GM04503 (cell line): ENCODE measurements at places on chromosomes 2 and 18.

DNA sequence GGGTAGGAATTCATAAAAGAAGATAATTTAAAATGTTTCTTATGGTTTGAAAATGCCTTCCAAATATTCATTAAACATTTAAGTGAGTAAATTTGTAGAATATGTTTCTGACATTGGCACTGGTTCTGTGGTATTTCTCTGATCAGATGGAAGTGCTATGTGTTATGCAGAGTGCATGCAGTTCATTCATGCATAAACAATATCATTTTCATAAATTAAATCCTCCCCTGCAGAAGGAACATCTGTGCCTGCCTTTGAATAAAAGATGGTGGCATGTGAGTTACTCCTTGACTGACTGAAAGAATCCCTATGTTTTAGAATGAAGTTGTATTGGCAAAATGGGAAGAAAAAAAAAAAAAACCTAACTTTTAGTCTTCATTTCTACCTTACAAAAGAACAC is 5.9 kb downstream of the NEUROD1 start:
- no peak for DNase-seq

DNA sequence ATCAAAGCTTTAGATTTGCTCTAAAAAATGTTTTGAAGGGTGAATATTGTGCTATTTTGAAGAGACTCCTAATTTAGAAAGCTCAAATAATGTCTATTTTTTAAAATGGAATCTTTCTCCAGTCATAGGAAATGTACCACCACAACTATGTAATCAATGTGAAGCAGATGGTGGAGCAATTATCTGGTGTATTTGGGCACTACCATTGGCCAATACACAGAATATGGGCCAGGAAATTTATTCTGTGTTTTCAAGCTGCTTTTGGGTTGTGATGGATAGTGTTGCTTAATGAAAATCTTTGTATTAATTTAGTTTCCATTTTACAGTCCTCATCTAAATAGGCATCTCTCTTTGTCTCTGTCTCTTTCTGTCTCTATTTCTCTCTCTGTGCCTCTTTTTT is 17.1 kb upstream of the VWC2L start:
- no peak for DNase-seq

DNA sequence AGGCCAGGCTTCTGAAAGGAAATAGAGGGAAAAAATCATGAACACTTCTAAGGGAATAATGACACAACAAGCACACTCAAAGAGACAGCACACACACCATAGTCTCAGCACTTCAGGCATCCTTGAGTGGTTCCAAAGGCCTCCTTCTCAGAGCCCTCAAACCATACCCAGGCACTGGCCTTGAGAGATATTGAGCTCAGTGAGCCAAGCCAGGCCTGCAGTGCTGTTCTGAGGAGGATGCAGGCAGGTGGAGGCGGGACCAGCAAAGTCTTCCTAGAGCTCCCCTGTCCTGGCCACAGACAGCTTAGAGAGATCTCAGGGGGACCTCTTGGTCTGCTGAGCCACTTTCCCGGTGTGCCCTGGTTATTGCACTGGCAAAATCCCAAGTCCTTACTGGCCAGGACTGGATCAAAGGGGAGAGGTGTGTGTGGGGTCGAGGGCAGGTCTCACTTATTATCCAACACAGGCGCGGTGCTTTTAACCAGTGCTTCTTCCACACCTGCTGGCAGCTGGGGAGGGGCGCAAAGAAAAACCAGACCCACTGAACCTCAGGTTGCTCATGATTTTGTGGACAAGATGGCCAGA is 86.8 kb upstream of the HAAO start:
- no peak for DNase-seq

DNA sequence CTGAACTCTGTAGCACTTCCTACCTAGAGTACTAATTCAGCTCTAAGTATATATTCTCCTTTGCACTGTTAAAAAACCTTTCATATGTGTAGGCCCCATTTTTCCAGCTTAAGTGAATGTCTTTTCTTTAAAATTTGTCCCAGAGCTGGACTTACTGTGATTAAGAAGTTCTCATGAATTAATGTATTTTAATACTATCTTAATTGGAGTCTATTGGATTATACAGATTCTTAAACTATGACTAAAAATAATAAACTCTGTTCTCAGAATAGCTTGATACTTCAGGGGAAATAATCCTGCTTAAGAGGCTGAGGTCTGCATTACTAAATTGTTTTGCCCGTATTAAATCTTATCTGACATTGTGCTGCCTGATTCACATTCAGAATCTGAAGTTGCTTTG is 223.3 kb downstream of the RIT2 start:
- DNase-seq: no peak

DNA sequence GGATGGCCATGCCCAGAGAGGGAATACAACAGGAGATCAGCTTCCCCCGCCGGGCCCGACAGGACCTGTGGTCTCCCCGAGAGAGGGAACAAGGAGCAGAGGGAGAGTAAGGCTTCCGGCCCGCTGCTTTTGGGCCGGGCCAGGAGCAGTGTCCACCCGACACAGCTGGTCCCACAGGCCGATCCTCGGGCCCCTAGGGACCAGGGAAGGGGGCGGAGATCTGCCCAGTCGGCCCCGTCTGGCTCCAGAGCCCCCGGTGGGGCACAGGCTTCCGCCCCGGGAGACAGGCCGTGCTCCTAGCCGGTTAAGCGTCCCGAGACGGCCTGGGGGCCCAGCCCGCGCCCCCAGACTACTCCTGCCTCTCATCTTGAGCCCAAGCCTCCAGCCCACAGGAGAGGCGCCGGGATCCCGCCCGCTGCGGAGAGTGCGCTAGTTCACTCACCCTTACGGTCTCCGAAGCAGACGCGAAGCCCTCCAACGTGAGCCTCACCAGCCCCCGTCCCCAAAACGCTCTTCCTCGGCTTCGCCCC is at the start of gene MCFD2:
Gene MCFD2, minus strand, starts transcription at position 526 of the 530 bp plus-strand sequence. CDS start 6,635 bp downstream, outside the sequence.
- no peak for DNase-seq

GRCh38 chr2:217680381-217680780 is 322.4 kb downstream of the TNS1 start:
- DNase-seq: no peak

DNA sequence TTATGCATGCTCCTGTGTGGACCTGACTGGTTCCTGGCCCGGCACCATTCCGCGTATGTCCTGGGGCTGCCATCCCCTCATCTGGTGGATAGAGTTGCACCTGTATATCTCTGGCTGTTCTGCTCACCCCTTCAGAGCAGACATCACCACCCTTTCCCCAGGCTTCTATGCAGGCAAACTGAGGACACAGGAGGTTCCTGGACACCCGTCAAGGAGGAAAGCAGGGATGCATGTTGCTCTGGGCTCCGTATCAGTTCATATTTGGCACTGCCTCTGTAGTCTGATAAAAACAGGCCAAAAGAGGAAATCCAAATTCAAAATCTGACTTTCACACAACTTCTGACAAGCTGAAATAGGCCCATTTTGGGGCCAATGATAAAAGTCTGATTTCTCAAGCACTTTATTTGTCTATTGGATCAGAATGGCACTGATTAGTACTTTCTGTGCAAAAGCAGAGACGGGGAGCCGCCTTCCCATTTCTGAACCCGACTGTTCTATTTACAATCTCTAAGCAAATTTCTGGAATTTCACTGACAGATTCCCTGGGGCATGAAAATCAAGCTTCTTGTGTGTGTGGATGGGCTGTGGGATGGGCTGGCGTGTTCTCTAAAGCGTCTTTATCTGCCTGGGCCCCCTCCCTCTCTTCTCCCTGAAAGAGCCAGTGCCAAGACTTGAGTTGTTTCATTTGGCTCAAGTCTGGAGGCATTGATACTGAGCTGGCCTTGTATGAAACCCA is 96.9 kb downstream of the SETBP1 start:
- no peak for DNase-seq

GRCh38 chr2:222709191-222709891 is 37.9 kb downstream of the MOGAT1 start:
- DNase-seq: peak; percentile 83

GRCh38 chr2:227404585-227405271 is 17.0 kb upstream of the SCYGR1 start:
- no peak for DNase-seq

- peak; percentile 1 for DNase-seq
These were observed 333.3 kb upstream of the ACVR2A start for GRCh38 chr2:147511491-147511948.

GRCh38 chr2:45973426-45973825 is 322.0 kb downstream of the PRKCE start:
- DNase-seq: no peak
